ENCODE measurements at places on chromosomes 6 and 20.
A peak's percentile ranks its signal among the peaks of the same experiment; 100 is the strongest.

GRCh38 chr20:3231116-3231515, 7.9 kb downstream of the SLC4A11 start:
- no peaks in the 10 kb centered on the region for H3K4me1 ChIP-seq
- no peak overlapping the region for H3K27ac ChIP-seq
- peaks cover 7% of the 10 kb centered on the region for H3K27me3 ChIP-seq
- H3K4me3 ChIP-seq: no peak overlapping the region

DNA sequence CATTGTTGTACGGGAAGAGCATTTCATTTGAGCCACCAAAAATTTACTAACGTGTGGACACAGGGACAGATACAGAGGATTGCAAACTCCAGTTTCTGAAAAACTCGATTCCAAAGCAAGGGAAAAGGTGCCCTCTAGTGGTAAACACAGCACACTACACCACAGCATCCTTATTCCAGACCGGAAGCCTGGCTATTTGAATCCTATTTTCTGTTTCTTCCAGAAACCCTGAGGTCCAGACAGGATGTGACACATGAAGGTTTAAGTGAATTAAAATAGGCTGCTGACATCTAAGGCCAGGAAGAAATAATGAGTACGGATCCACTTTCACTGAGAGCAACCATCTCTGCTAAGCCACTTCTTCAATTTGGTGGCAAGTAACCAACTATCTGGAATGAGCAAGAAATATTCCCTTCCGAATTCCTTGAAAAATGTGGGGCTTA, 31.8 kb upstream of the GMPR start:
- no peaks in the 10 kb centered on the region for H3K27me3 ChIP-seq
- H3K4me1 ChIP-seq: peaks cover 4% of the 10 kb centered on the region
- DNase-seq: peak; percentile 67
- H3K36me3 ChIP-seq: no peaks in the 10 kb centered on the region
- no peak overlapping the region for H3K4me3 ChIP-seq

DNA sequence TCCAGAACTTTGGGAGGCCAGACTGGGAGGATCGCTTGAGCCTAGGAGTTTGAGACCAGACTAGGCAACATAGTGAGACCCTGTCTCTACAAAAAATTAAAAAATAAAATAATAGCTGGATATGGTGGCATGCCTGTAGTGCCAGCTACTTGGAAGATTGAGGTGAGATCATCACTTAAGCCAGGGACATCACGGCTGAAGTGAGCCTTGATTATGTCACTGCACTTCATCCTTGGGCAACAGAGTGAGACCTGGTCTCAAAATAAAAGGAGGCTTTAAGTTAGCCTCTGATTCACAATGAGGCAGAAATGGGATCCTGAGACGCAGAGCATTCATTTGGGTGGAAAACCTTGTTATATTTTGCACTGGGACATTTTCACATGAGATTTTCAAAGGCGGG, 57.0 kb downstream of the TULP4 start:
- no peak for DNase-seq
- no peak overlapping the region for H3K4me3 ChIP-seq
- no peaks in the 10 kb centered on the region for H3K27me3 ChIP-seq
- H3K4me1 ChIP-seq: peaks cover 6% of the 10 kb centered on the region
- H3K27ac ChIP-seq: no peak overlapping the region

- no peaks in the 10 kb centered on the region for H3K36me3 ChIP-seq
- H3K4me1 ChIP-seq: no peaks in the 10 kb centered on the region
- no peak overlapping the region for H3K4me3 ChIP-seq
- H3K27me3 ChIP-seq: no peaks in the 10 kb centered on the region
- H3K27ac ChIP-seq: no peak overlapping the region
These were observed 342.5 kb downstream of the CENPW start for GRCh38 chr6:126682440-126682839.

- no peaks in the 10 kb centered on the region for H3K36me3 ChIP-seq
- no peaks in the 10 kb centered on the region for H3K4me1 ChIP-seq
- H3K27me3 ChIP-seq: no peaks in the 10 kb centered on the region
- no peak overlapping the region for H3K4me3 ChIP-seq
These were observed 28.1 kb downstream of the ADGRF5 start for GRCh38 chr6:46893648-46894047.

DNA sequence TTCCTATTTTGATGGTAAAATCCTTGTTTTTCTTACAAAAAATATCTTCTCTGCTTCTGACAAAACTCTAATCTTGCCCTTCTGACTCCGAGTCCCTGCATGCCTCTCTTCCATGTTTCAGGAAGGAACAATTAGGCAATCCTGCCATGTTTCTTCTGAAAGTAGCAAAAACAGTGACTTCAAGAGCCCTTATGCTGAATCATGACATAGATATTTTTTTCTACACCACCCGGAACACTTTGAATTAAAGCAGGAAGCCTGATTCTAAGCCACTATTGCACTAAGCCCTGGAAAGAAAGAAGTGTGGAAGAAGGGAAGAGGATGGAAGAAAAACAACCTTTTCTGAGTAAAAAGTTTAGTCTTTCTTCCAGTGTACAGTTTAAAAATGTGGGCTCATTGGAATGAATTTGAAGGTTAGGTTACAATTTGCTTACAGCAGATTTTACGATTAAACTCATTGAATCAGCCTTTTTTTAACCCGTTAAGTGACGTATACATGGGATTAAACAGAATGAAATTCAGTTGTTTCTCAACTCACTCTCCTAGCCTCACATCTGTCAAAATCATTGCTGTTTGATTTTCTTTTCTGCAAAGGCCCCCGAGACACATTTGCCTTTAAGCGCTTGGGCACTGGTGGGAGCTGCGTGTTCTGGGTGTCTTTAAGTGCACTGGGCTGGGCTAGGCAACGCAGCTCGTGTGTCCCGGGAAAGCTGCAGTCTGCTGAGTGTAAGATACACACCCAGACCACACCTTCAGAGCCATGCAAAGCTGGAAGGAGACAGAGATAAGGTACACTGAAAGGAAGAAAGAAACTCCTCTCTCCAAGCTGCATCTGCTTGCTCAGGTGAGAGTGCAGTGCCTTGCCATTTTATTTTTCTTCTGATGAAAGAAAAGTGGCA, 159.4 kb upstream of the CITED2 start:
- no peak for DNase-seq
- no peaks in the 10 kb centered on the region for H3K36me3 ChIP-seq
- H3K27me3 ChIP-seq: no peaks in the 10 kb centered on the region
- no peaks in the 10 kb centered on the region for H3K4me1 ChIP-seq

DNA sequence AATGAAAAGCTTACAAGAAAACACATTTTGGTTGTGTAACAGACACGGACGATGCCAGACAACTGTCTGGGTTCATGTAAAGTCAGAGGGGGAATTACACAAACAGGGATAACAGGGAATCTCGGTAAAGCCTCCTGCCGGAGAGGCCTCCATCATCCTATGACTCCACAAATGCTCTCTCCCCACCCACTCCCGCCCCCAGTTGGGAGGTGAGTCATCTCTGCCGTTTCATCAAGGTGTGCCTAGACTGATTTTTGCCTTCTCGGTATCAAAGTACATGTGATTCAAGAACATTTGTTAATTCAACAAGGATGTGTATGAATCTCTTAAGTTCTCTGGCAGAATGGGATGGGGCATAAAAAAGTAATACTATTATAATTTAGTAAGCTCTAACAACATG, 304.9 kb upstream of the PRDM1 start:
- H3K27ac ChIP-seq: no peak overlapping the region
- no peak overlapping the region for H3K4me3 ChIP-seq
- H3K4me1 ChIP-seq: no peaks in the 10 kb centered on the region
- H3K36me3 ChIP-seq: no peaks in the 10 kb centered on the region
- no peaks in the 10 kb centered on the region for H3K27me3 ChIP-seq

- H3K27ac ChIP-seq: peak overlapping the region; percentile 74
- no peaks in the 10 kb centered on the region for H3K36me3 ChIP-seq
- H3K27me3 ChIP-seq: no peaks in the 10 kb centered on the region
These were observed 210.0 kb downstream of the DLL1 start for GRCh38 chr6:170080828-170081371.

DNA sequence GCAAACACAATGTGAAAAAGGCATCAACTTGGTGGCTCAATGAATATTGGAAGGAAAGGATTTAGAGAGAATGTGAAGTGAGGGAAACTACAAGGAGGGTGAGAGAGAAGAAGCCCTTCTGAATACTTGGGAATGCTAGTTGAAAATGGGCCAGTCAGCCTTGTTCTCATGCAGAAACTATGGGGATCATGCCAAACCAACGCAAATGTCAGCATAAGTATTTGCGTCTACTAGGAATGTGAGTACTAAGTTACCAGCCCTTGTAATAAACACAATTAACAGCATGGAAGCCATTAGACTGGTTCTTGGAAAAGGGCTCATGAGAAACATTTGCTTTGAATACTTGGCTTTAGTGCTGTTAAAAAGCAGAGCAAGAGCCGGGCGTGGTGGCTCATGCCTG, 54.9 kb upstream of the AIG1 start:
- H3K27me3 ChIP-seq: no peaks in the 10 kb centered on the region
- H3K4me1 ChIP-seq: no peaks in the 10 kb centered on the region
- H3K36me3 ChIP-seq: no peaks in the 10 kb centered on the region
- DNase-seq: no peak

DNA sequence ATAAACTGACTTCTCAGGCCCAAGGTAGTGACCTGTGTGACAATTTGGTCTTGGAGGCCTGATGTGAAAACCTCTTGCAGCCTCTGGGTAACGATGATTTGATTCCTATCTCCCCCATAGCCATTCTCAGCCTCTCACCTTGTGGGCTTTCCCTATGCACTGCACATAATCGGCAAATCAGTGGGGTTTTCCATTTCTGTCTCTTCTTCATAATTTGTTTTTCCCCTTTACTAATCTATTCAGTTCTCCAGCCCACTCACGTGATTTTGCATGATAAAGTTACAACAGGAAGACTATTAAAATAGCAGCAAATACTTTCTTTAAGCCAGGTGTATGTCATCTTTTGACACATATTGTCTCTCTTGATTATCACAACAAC, 893.7 kb downstream of the TFAP2A start:
- H3K36me3 ChIP-seq: no peaks in the 10 kb centered on the region
- no peak overlapping the region for H3K4me3 ChIP-seq
- no peak for DNase-seq
- no peaks in the 10 kb centered on the region for H3K27me3 ChIP-seq
- H3K4me1 ChIP-seq: peaks cover 5% of the 10 kb centered on the region

DNA sequence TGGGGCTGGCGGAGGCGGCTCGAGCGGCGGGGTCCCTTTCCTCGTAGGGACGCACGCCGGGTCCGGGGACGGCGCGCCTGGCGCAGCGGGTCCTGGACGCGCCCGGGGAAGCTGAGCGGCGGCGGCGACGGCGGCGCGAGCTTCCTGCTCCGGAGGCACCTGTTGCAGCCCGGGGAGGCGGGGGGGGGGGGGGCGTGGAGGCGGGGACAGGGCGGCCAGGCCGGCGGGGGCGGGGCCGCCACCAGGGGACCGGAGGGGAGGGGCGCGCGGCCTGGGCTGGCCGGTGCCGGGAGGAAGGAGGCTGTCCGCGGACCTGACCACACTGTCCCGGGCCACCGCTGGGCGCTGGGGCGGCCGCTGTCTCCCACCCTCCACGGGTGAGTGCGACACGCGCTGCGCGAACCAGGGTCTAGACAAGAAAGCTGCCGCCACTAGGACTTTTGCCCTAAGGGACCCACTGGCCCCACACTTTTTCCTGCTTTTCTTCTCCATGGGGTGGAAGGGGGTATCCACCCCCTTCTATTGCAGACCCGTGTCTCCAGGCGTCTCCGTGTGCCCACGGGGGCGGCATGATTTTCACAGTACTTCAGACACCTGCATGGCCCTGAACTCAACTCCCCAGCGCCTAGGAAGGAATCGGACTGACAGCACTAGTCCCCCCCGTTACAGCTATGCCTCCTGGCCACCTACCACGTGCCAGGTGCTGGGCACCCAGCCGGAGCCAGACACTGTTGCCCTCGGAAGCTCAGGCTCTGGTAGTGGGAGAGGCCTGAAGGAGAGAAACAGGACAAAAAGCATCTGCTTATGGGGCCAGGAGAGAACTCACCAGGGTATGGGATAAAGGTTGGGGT, at the start of gene NFATC2:
Gene NFATC2 (minus strand): TSS at position 149 of the 851 bp plus-strand sequence. CDS start 220 bp downstream, outside the sequence.
- no peak within 1 kb of the TSS for H3K27ac ChIP-seq
- H3K4me3 ChIP-seq: peak within 1 kb of the TSS; percentile 62
- peaks cover 8% of the 10 kb centered on the region for H3K4me1 ChIP-seq
- H3K27me3 ChIP-seq: peaks cover 76% of the 10 kb centered on the region

- no peak overlapping the region for H3K4me3 ChIP-seq
- DNase-seq: no peak
- no peaks in the 10 kb centered on the region for H3K36me3 ChIP-seq
- H3K27me3 ChIP-seq: no peaks in the 10 kb centered on the region
- no peak overlapping the region for H3K27ac ChIP-seq
These were observed 20.8 kb upstream of the BMP5 start for GRCh38 chr6:55895972-55896730.

DNA sequence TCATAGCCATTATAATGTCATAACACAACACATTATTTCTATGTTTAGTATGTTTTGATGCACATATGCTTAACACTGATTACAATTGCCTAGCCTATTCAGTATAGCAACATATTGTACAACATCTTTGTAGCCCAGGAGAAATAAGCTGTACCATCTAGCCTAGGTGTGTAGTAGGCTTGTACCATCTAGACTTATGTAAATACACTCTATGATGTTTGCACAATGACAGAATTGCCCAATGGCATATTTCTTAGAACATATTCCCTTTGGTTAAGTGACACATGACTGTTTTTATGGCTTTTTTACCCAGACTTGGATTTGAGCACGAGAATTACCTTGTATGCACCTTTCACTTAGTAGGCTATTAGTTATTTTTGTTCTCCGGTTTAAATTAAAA, 64.5 kb upstream of the HIVEP1 start:
- no peak overlapping the region for H3K27ac ChIP-seq
- no peak overlapping the region for H3K4me3 ChIP-seq
- H3K4me1 ChIP-seq: no peaks in the 10 kb centered on the region

GRCh38 chr6:18019539-18020534, 32.4 kb upstream of the KIF13A start:
- H3K27me3 ChIP-seq: no peaks in the 10 kb centered on the region
- H3K4me3 ChIP-seq: no peak overlapping the region
- DNase-seq: no peak
- H3K36me3 ChIP-seq: no peaks in the 10 kb centered on the region

DNA sequence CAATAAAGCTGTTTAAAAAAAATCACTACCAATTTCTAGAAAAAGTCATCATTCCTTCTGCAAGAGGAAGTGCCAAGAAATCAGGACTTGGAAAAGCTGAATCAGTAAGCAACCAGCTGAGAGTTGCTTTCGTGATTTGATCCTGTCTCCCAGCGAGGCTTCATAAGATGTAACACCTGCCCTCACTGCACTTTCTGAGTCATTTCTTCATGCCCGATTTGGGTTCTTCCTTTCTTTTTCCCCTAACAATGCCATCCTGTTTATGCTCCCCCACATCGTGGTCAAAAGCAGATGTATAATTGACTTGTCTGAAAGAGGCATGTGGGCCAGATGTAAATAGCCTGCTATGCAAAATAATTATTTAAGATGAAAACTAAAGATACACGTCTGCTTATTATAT, 52.1 kb downstream of the RIPOR2 start:
- DNase-seq: no peak
- H3K4me1 ChIP-seq: peaks cover 14% of the 10 kb centered on the region
- H3K4me3 ChIP-seq: no peak overlapping the region
- no peaks in the 10 kb centered on the region for H3K36me3 ChIP-seq
- no peaks in the 10 kb centered on the region for H3K27me3 ChIP-seq

- peak; percentile 21 for DNase-seq
- H3K4me1 ChIP-seq: peaks cover 9% of the 10 kb centered on the region
- H3K27ac ChIP-seq: no peak overlapping the region
- no peaks in the 10 kb centered on the region for H3K36me3 ChIP-seq
- H3K27me3 ChIP-seq: no peaks in the 10 kb centered on the region
These were observed 56.5 kb downstream of the SHLD1 start for GRCh38 chr20:5806457-5807263.

Data from neural progenitor cell (in vitro differentiated cells).